ENCODE measurements at places on chromosomes 5 and 9. TPM values are rescaled to one million over a fixed set of nuclear protein-coding genes. Genes with fewer than 3 reads are reported as not detected.

DNA sequence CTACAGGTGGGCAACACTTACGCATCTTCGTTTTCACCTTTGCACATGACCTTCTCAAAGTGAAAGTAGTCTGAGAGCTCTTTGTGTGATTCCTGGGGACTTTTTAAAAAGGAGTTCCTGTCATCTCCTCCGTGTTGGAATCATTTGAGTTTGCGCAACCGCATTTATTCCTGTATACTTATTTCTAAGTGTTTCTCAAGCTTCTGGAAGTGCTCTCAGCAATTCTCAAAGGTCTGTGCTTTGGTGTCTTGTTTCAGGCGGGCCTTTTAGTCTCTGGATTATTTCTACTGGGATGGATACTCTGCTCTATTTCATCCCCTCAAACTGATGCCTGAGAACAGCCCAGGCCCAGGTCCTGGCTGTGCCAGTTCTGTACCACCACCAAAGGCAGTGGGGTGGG, 226.5 kb upstream of the TUT7 start:
- DNase-seq, result no peak

LCN1 gene
- total RNA-seq, result not detected

INSL6 gene
- not detected for total RNA-seq

DNA sequence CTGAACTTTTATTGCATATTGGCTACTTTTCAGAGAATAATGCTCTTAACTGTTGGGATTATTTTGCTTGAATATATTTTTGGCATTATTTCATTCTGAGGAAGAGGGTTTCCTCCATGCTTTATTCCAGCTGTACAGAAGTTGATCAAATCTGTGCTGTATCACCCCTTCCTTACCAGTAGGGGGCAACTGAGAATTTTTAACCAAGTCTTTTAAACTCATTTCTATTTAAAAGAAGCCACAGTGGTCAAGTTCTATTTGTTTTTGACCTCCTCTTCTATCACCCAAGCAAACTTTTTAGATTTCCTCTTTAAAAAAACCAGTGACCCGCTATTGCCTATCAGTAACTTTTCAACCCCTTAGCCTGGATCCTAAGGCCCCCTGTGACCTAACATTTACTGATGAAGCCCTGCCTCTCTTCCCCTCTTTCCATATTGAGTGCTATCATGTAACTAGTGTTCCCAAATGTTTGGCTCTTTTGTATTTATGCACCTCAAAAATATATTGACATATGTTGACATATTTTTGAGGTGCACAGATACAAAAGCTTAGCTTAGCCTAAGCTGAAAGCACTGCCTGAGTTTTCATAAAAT, 80.6 kb downstream of the FBXO4 start:
- DNase-seq, result no peak

PRELID2 gene
- total RNA-seq, result 21.2 TPM

Data from progenitor cell of endocrine pancreas (in vitro differentiated cells).